ENCODE measurements at places on chromosomes 7 and 10. TPM values are rescaled to one million over a fixed set of nuclear protein-coding genes. Genes with fewer than 3 reads are reported as not detected.

GRCh38 chr7:94980418-94981142, 73.2 kb downstream of the PPP1R9A start:
- no peak for ATAC-seq

PARD3 gene
- total RNA-seq = 28.1 TPM

DNA sequence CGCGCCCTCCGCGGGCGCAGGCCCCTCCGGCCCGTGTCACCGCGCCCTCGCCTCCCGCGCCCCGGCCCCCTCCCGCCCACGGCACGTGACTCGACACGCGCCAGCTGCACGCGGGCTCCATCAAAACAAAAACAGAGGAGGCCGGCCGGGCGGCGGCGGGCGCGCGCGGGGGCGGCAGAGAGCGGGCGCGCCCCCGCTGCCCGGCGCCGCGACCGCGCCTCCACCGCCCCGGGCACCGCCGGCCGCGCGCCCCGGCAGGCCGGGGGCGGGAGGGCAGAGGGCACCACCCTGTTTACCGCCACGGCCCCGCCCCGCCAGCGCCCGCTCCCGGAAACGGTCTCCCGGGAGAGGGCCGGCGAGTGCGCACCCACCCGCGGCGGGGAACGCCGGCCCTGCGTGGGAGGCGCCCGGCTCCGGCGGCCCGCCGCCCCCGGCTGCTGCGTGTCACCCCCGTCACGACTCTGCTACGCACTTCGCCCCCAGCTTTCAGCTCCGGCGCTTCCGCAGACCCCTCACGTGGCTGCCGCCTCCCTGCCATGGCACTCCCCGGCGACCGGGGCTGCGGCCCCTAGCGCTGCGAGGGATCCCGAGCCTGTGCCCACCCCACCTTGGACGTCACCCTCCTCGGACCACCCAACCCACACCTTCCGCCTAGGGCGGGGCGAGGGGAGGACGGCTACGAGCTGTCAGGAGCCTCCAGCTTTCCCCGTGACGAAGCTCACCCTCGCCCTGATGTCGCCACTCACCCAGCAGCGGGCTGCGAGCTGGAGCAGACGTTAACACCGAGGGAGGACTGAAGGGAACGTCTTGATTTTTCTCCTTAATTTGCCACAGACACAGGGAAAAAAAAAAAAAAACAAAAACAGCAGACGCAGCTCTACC, 221.6 kb upstream of the MKLN1 start:
- peak; percentile 76 for ATAC-seq

NYAP1 gene
- total RNA-seq = 21.1 TPM

DNA sequence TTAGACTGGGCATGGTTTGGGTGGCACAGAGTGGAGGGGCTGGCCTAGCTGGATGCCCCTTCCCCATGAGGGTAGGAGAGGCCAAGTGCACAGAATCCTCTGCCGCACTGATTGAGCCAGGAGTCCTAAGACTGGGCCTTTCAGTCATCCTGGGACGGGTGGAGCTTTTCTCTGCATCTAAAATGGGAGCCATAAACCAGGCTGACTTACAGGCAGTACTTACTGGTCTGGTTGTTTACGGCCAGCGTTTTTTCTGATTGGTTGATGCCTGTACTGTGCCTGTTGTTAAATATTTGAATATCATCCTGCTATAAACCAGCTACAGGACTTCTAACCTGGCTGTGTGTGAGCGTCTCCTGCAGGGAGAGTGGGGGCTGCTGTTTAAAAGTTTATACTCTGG, 107.8 kb downstream of the CDH23 start:
- ATAC-seq = peak; percentile 69

NEUROG3 gene
- total RNA-seq = not detected

CNTNAP2 gene
- 24.9 TPM for total RNA-seq

GRCh38 chr7:49020145-49020544, 95.8 kb downstream of the CDC14C start:
- ATAC-seq = no peak

- ATAC-seq = no peak
Measured at GRCh38 chr7:129781928-129782817, 170.6 kb downstream of the UBE2H start.

GRCh38 chr7:85186083-85186520, 754 bp downstream of the SEMA3D start:
- peak; percentile 67 for ATAC-seq

- no peak for ATAC-seq
Measured at GRCh38 chr7:33981671-33982424, 76.5 kb downstream of the BMPER start.

GPRIN2 gene
- total RNA-seq = 0.93 TPM

GRCh38 chr10:89078724-89079672, 88.4 kb downstream of the FAS start:
- ATAC-seq = no peak

- ATAC-seq = no peak
Measured at GRCh38 chr10:130177250-130177649, 41.1 kb downstream of the GLRX3 start.

GRCh38 chr10:114662646-114663217, 4.7 kb upstream of the ABLIM1 start:
- ATAC-seq = no peak

GRCh38 chr10:78740976-78741915, 327.5 kb upstream of the ZMIZ1 start:
- ATAC-seq = no peak

DNA sequence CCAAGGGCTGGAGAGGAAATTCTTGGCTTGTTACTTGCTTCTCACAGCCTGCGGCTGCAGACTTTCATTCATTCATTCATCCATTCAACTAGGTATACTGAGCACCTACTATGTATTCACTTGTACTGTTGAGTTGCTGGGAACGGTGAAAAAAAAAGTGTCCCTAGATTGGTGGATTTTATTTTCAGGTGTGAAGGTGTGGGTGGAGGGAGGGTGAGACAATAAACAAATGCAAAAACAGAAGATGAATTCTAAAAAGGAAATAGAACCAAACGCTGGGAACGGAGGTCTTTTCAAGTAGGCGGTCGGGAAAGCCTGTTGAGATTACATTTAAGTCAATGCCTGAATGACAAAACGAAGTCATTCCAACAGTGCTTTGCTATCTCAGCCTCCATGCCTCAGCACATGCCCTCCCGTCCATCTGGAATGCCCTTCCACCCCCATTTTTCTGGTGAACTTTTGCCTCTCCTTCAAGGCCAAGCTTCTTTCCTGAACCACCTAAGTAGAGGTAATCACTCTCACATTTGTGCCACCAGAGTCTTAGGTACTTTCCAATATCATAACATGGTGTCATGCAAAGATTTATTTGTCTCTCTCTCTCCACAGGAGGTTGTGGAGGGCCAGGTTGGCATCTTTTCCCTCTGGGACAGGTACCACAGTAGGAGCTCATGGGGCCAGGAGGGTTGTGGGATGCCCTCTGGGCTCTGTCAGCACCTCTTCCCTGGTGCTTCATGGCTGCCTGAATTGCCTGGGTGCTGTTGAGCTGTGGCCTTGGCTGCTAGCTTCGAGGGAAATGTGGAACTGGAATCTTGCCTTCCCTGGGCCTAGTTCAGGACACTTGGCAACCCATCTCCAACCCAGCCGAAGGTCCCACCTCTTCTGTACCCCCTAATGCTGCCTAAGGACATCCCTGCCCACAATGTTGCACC, 5.5 kb downstream of the NKX2-3 start:
- no peak for ATAC-seq

GGCT gene
- total RNA-seq = 45.3 TPM

ZNF438 gene
- 3.6 TPM for total RNA-seq

- no peak for ATAC-seq
Measured at GRCh38 chr10:6349846-6350535, 147.3 kb downstream of the PFKFB3 start.

GRCh38 chr7:36155811-36156361, 2.8 kb downstream of the EEPD1 start:
- no peak for ATAC-seq

GIMAP5 gene
- total RNA-seq = 2.0 TPM

- ATAC-seq = no peak
Measured at GRCh38 chr10:70657041-70657440, 15.3 kb upstream of the ADAMTS14 start.

- ATAC-seq = no peak
Measured at GRCh38 chr7:542713-543500, 23.3 kb upstream of the PDGFA start.
